Stomach (tissue), 19 donors: ENCODE measurements at places on chromosomes 2 and 18. TPM values are rescaled to one million over a fixed set of nuclear protein-coding genes. Genes with fewer than 3 reads are reported as not detected.
A peak's percentile ranks its signal among the peaks of the same experiment; 100 is the strongest.

RNASEH1 gene
- 2.3 TPM for total RNA-seq

DBI gene
- total RNA-seq: 87.6 TPM

COLEC11 gene
- 2.0 TPM for total RNA-seq

DNAH7 gene
- total RNA-seq: 0.58 TPM

CCDC74B gene
- total RNA-seq: not detected

MRO gene
- total RNA-seq: not detected

KRTCAP3 gene
- 16.5 TPM for total RNA-seq

REG3A gene
- 3.1 TPM for total RNA-seq

COPS8 gene
- total RNA-seq: 66.5 TPM

MGAT5 gene
- 35.0 TPM for total RNA-seq

- H3K36me3 ChIP-seq: no peaks in the 10 kb centered on the region
- H3K4me1 ChIP-seq: peaks cover 9% of the 10 kb centered on the region
- H3K4me3 ChIP-seq: no peak overlapping the region
- DNase-seq: no peak
- H3K27me3 ChIP-seq: no peaks in the 10 kb centered on the region
Observed at GRCh38 chr2:222734703-222735014, 63.2 kb downstream of the MOGAT1 start.

- no peaks in the 10 kb centered on the region for H3K36me3 ChIP-seq
- no peak overlapping the region for H3K4me3 ChIP-seq
- H3K27me3 ChIP-seq: no peaks in the 10 kb centered on the region
- no peak overlapping the region for H3K27ac ChIP-seq
Observed at GRCh38 chr2:113089916-113090315, 22.1 kb downstream of the IL1F10 start.

- no peak overlapping the region for H3K27ac ChIP-seq
- no peaks in the 10 kb centered on the region for H3K4me1 ChIP-seq
- no peaks in the 10 kb centered on the region for H3K27me3 ChIP-seq
- DNase-seq: no peak
Observed at GRCh38 chr2:54306556-54306955, 50.5 kb upstream of the TSPYL6 start.

- no peak overlapping the region for H3K4me3 ChIP-seq
- no peaks in the 10 kb centered on the region for H3K36me3 ChIP-seq
- H3K27me3 ChIP-seq: no peaks in the 10 kb centered on the region
- no peak overlapping the region for H3K27ac ChIP-seq
Observed at GRCh38 chr2:131011486-131011885, 81.8 kb downstream of the FAM168B start.

- no peaks in the 10 kb centered on the region for H3K36me3 ChIP-seq
- no peaks in the 10 kb centered on the region for H3K27me3 ChIP-seq
- DNase-seq: no peak
- no peaks in the 10 kb centered on the region for H3K4me1 ChIP-seq
- H3K27ac ChIP-seq: no peak overlapping the region
- H3K4me3 ChIP-seq: no peak overlapping the region
Observed at GRCh38 chr2:174545240-174545639, 52.4 kb downstream of the WIPF1 start.

GRCh38 chr2:55871637-55872036 lies 51.9 kb downstream of the EFEMP1 start:
- no peaks in the 10 kb centered on the region for H3K27me3 ChIP-seq
- no peak overlapping the region for H3K4me3 ChIP-seq
- DNase-seq: no peak

DNA sequence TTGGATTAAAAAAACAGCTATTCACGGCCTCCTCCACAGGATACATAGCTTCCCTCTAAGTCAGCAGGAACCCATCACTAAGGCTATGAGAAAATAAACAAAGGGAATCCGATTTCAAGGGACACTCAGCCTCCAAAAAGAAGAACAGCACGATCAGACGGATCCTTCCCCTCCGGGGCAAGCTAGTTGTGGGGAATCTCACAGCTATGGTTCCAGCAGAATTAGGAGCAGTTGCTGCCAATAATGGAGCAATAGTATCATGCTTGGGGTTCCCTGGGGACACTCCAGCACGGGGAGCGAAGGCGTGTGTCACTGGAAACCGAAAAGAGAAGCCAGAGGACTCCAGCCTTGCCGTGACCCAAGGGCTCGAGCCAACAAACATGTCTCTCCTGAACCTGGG lies 163.1 kb downstream of the TTC32 start:
- no peak overlapping the region for H3K4me3 ChIP-seq
- H3K36me3 ChIP-seq: no peaks in the 10 kb centered on the region
- no peak overlapping the region for H3K27ac ChIP-seq
- H3K27me3 ChIP-seq: no peaks in the 10 kb centered on the region
- no peaks in the 10 kb centered on the region for H3K4me1 ChIP-seq

GRCh38 chr2:215880970-215881369 lies 132.4 kb downstream of the MREG start:
- no peaks in the 10 kb centered on the region for H3K4me1 ChIP-seq
- no peaks in the 10 kb centered on the region for H3K36me3 ChIP-seq
- H3K27me3 ChIP-seq: no peaks in the 10 kb centered on the region

DNA sequence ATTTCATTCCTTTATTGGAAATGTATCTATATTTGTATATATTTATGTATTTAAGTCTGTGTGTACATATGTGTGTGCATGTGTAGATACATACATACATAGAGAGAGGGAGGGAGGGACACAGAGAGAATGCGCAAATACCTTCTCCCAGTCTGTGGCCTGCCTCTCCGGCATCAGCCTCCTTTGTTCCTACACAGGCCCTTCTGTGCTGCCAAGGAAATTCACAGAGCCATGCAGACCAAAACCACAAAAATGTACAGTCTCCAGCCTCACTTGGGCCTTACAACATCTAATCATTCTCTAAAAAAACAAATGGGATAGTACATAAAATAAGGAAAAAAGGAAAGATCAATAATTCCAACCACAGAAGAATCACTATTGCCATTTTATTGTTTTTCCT lies 8.8 kb upstream of the CRACDL start:
- no peak overlapping the region for H3K27ac ChIP-seq
- H3K36me3 ChIP-seq: no peaks in the 10 kb centered on the region
- no peak for DNase-seq
- no peaks in the 10 kb centered on the region for H3K4me1 ChIP-seq

- no peak overlapping the region for H3K27ac ChIP-seq
- no peaks in the 10 kb centered on the region for H3K4me1 ChIP-seq
- H3K27me3 ChIP-seq: no peaks in the 10 kb centered on the region
- no peaks in the 10 kb centered on the region for H3K36me3 ChIP-seq
Observed at GRCh38 chr2:227880460-227880859, 9.0 kb downstream of the DAW1 start.

DNA sequence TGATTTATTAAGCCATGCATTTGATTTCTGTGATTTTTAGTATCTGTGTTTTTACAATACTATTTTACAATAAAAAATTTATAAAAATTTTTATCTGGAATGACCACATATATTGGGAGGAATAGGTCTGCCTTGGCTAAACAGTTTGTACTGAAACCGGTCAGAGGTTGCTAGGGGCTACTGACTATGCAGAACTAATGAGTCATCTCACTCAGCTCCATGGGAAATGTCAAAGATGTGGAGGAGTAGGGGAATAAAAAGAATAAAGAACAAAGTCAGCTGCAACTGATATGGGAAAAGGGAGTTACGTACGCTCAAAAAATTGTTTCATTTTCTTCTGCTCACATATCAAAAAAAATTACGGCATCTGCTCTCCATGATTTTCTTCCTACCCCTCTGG lies 8.6 kb upstream of the TMEM163 start:
- no peak overlapping the region for H3K27ac ChIP-seq
- H3K4me3 ChIP-seq: no peak overlapping the region
- no peaks in the 10 kb centered on the region for H3K4me1 ChIP-seq
- no peaks in the 10 kb centered on the region for H3K36me3 ChIP-seq
- H3K27me3 ChIP-seq: no peaks in the 10 kb centered on the region
- DNase-seq: peak; percentile 71

- no peak overlapping the region for H3K4me3 ChIP-seq
- H3K27ac ChIP-seq: no peak overlapping the region
- H3K27me3 ChIP-seq: peaks cover 50% of the 10 kb centered on the region
Observed at GRCh38 chr18:31040686-31041270, 1.8 kb downstream of the DSC3 start.

DNA sequence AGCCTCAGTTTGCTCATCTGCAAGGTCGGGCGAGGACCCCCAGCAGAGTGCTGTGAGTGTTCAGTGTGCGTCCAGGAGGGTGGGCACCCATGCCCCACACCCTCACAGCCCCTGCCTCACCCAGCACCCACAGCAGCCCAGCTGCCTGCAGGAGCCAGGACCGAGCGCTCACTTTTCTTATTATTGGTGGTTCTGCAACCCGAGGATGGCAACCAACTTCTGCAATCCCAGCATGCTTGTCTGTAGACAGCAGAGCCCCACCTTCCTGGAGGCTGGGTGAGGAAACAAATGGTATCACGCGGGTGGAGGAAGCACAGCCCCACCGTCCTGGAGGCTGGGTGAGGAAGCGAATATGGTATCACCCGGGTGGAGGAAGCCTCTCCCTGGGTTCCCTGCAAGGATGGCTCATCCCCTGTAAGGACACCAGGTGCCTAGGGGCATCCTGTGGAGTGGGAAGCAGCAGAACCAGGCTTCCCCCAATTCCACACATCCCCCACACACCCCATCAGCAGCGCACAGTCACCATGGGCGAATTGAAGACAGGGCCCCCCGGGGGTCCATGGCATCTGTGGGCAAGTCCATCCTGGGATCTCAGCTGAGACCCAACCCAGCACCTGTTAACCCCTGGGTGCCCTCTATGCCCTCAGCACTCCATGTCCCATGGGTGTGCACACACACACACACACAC lies 220.5 kb upstream of the RAB6C start:
- no peak overlapping the region for H3K27ac ChIP-seq
- DNase-seq: no peak
- H3K4me3 ChIP-seq: peak overlapping the region; percentile 45
- no peaks in the 10 kb centered on the region for H3K36me3 ChIP-seq
- H3K27me3 ChIP-seq: no peaks in the 10 kb centered on the region

DNA sequence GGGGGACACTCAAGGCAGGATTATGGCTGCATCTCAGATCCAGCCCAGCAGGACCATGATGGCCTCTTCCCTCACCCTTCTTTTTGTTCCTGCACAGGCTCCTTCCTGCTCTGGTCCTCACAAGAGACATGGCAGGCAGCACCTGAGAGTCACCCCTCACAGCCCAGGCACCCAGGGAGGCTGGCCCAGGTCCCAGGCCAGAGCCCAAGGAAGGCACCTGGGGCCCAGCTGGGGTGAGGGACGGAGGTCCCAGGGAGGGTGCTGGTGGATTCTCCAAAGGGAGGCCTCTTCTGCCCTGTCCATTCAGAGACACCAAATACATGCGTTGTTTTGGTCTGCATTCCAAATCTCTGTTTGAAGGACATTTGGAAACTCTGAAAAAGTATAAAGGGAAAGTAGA lies 285.4 kb upstream of the HS6ST1 start:
- no peak for DNase-seq
- H3K27ac ChIP-seq: no peak overlapping the region
- H3K4me3 ChIP-seq: no peak overlapping the region
- no peaks in the 10 kb centered on the region for H3K27me3 ChIP-seq
- H3K4me1 ChIP-seq: no peaks in the 10 kb centered on the region

DNA sequence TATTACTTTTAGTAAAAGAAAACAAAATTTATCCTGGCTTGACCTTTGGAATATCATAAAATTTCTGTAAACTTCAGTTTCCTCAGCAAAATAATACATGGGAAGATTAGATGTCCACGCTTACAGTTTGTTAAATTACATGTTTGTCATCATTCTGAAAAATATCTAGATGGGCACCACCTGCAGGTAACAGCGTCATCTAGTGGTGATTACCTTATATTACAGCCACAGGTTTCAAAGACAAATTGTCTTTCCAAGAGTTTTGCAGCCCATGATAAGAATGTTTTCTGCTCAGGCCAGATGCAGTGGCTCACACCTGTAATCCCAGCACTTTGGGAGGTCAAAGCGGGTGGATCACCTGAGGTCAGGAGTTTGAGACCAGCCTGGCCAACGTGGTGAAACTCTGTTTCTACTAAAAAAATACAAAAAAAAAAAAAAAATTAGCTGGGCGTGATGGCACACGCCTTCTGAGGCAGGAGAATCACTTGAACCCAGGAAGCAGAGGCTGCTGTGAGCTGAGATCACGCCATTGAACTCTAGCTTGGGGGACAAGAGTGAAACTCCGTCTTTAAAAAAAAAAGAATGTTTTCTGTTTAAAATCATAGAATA lies 96.3 kb upstream of the RASGRP3 start:
- no peaks in the 10 kb centered on the region for H3K27me3 ChIP-seq
- H3K4me3 ChIP-seq: no peak overlapping the region
- H3K4me1 ChIP-seq: peaks cover 8% of the 10 kb centered on the region
- no peak for DNase-seq

- H3K27ac ChIP-seq: no peak overlapping the region
- H3K27me3 ChIP-seq: no peaks in the 10 kb centered on the region
- H3K36me3 ChIP-seq: peaks cover 7% of the 10 kb centered on the region
- peaks cover 22% of the 10 kb centered on the region for H3K4me1 ChIP-seq
Observed at GRCh38 chr2:31965094-31965493, 45.7 kb downstream of the MEMO1 start.

DNA sequence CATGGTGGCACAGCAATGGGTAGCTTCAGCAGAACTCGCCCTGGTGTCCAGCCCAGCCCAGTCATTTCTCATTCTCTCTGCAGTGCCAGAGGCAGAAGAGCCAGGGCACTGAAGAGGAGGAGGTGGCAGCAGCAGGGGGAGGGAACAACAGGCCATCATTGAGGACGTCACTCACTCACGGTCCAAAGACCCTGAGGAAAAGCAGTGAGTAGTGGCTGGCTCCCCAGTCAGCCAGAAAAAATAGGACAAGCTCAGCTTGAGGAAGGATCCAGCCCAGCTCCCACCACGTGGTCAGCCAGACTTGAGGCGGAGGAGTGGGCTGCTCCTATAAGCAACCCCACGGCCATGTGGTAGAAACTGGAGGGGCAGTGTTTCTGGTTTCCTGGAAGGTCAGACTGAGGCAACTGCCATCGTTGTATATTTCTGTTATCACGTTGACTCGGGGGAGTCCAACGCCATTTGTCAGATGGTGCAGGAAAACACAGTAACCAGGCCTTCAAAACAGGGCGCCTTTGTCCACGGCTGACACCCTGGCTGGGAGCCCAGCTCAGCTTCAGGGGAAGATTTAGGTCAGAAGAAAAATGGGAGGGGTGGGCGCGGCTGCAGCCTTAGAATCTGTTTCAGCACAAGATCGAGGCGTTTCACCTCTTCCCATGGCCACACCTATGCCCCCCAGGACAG lies 19.0 kb upstream of the TMEM247 start:
- no peak overlapping the region for H3K4me3 ChIP-seq
- H3K27ac ChIP-seq: peak overlapping the region; percentile 36
- no peaks in the 10 kb centered on the region for H3K36me3 ChIP-seq
- peaks cover 16% of the 10 kb centered on the region for H3K4me1 ChIP-seq
- no peaks in the 10 kb centered on the region for H3K27me3 ChIP-seq
